ENCODE measurements at places on chromosomes 6 and 20. TPM values are rescaled to one million over a fixed set of nuclear protein-coding genes. Genes with fewer than 3 reads are reported as not detected.
A peak's percentile ranks its signal among the peaks of the same experiment; 100 is the strongest.

DNA sequence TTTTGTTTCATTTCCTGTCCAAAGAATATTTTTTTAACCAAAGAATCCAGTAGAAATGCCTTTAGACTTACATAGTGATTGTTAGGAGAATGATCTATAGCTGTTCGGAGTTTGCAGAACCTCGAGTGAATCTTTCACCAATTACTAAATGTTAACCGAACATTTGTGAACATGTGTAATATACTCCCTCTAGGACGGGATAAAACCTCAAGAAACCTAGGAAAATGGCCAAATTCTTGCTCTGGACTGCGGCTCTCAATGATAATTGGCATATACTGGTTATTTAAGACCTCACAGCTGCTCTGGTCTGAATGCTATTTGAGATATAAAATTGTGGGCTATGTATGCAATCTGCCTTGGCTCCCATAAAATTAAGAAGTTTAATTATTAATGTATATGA, 137.1 kb downstream of the PACRG start:
- no peak for DNase-seq

DNA sequence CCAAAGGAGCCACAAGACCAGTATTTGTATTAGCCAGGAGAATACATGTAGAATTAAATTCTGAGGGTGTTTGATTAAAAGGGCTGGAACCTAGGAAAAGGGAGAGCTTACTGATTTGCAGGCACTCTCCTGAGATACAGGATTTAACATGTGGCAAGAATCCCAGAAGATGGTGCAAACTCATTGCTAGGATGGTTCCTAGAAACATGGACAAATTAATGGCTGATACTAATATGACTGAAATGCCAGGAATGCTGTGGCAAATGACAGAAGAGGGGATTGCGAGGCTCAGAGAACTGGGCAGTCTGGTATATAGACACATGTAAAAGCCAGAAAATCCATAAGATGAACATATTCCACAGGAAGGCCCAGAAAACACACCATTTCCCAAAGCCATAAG, 118.1 kb downstream of the RWDD2A start:
- no peak for DNase-seq

DNA sequence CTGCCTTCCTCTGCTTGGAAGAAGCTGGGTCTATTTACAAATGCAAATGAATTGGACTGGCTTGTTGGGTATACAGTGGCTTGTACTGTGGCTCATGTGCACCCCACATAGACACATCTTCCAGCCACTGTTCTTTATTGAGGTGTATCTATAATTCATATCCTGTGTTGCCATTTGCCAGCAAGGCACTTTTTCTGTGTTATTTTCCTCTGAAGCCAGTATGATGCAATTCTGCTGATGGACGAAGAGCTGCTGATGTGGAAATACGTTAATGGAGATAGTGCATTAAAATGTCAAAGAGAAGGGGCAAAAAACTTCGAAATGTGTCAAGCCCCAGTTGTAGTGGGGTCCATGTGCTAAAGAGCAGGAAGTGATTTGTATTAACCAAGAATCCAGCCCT, 167.5 kb downstream of the TMEM242 start:
- DNase-seq: no peak

DNA sequence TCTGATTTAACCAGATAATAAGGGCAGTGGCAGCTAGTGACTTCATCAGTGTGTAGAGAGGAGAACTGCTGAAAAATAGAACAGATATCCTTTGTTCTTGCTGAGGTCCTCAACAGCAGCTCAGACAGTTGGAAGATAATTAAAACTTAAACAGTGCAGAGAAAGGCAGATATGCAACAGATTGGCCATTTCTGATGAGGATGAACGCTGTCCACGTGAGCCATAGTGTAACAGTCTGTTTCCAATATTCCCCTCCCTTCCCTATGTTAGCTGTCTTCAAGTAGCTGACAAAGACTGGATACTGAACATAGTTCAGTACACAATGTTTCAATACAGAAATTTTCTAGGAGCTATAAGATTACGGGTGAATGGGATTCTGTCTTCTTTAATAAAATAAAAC, 291.4 kb downstream of the BTBD9 start:
- peak; percentile 9 for DNase-seq

DNA sequence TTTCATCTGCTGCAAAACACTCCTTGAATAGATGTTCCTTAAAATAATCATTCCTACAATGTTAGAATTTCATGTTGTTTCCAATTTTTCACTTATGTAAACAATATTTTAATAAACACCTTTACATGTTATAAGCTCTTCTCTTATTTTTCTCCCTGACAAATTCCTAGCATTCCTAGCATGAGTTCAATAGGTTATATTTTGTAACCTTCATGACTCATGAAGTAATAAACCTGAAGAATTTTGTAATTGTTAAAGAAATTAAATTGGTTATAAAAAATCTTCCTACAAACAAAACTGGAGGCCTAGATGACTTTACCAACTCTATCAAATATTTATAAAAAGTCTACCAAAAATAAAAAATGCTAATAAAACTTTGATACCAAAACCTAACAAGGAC, 66.3 kb downstream of the NT5E start:
- DNase-seq: no peak

GRCh38 chr20:31603822-31604566, 1.1 kb upstream of the ID1 start:
- peak; percentile 98 for DNase-seq

TMEM217 gene
- total RNA-seq: 0.78 TPM

FAM229B gene
- 22.5 TPM for total RNA-seq

APOBEC2 gene
- not detected for total RNA-seq

EYA2 gene
- total RNA-seq: 0.10 TPM

NRSN1 gene
- not detected for total RNA-seq

ZNF337 gene
- total RNA-seq: 12.3 TPM
